SHP77 treated with DMSO at 0.1 percent for 48 hours (cell line): ENCODE measurements at places on chromosomes 3 and 15.

- DNase-seq, result no peak
Measured at GRCh38 chr3:153285982-153286381, 124.0 kb downstream of the RAP2B start.

DNA sequence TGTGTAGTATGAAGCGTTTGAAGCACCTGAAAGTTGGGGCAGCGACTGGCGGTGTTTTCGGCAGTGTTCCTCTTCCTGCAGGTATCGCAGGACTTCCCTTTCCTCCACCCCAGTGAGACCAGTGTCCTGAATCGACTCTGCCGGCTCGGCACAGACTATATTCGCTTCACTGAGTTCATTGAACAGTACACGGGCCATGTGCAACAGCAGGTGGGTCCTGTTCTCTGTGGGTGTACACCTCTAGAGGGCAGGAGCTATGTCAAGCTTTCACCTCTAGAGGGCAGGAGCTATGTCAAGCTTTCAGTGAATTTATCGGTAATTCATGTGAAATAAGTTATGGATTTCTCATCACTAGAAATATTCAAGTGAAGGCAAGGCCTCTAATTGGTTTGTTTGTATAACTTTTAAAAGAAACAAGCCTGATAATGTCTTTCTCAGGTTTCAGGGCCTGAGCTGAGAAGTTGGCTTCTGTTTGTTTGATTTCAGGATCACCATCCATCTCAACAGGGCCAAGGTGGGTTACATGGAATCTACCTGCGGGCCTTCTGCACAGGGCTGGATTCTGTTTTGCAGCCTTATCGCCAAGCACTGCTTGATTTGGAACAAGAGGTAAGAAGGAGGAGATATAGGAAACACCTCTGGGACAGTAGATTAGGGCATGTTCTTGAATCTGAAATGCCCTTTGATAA is 5.3 kb downstream of the TUBGCP4 start:
- DNase-seq, result no peak

DNA sequence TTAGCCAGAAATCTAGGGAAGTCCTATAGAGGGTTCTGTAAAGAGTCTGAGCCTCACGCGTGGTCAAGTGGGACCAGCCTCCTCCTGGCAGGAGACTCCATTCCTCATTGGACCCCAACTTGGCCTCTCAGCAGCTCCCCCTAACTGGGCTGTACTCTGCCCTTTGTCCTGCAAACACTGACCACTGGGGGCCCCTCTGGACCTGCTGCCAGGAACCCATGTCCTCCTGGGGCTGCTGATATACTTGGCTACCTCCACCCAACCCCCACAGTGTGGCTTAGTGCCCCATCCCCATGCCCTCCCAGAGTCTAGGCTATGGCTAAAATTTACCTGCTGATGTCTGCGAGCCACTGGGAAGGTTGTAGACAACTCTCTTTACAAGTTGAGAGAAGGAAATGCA is 62.7 kb downstream of the UBP1 start:
- no peak for DNase-seq

DNA sequence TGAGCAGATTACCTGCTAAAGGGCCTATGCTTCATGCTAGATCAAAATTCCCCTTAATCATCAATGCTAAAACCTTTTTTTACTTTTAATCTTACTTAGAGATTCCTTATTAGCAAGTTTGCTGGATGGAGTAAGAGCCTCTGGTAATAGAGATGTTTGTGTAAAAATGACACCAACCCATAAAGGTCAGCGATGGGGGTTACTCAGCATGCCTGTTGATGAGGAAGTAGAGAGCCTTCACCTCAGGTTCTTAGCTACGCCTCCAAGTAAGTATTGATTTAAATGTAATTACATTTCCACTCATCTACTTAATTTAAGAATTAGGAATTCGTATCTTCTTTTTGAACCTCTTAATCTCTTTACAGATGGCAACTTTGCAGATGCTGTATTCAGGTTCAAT is 38.8 kb downstream of the DNAJC13 start:
- no peak for DNase-seq

GRCh38 chr3:45790596-45790995 is 5.7 kb downstream of the SLC6A20 start:
- DNase-seq, result no peak

GRCh38 chr3:10116138-10116460 is 624 bp downstream of the BRK1 start:
- DNase-seq, result peak; percentile 7

GRCh38 chr15:86079508-86080266 is at the start of gene AGBL1:
Gene AGBL1 (plus strand): TSS chr15:86079871.
- DNase-seq, result no peak

DNA sequence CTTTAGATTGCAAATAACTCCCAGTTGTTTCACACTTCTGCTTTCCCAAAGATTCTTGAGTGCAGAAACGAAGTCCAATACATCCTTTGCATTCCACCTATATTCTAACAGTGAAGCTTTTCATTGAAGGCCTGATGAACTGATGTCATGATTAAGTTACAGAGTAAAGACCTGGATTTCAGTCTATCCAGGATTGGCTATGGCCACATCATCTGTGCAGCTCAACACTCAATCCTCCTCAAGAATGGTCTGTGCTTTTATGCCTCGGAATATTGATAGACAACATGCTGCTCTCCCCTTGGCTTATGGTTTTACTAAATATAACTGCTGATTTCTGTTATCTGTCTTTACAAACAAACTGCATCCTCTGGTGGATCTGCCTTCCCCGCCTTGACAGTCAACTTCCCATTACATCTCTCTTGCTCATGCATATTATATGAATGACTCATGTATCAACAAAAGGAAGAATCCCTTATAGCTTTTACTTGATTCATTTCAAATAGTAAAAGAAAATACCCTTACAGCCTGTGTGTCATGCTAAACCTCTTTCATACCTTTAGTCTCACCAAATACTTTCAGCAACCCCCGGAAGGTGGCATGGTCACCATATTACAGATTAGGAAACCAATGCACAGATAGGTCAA is 59.5 kb downstream of the SCN11A start:
- DNase-seq, result no peak

GRCh38 chr3:102106416-102107097 is 257.2 kb downstream of the NFKBIZ start:
- no peak for DNase-seq

DNA sequence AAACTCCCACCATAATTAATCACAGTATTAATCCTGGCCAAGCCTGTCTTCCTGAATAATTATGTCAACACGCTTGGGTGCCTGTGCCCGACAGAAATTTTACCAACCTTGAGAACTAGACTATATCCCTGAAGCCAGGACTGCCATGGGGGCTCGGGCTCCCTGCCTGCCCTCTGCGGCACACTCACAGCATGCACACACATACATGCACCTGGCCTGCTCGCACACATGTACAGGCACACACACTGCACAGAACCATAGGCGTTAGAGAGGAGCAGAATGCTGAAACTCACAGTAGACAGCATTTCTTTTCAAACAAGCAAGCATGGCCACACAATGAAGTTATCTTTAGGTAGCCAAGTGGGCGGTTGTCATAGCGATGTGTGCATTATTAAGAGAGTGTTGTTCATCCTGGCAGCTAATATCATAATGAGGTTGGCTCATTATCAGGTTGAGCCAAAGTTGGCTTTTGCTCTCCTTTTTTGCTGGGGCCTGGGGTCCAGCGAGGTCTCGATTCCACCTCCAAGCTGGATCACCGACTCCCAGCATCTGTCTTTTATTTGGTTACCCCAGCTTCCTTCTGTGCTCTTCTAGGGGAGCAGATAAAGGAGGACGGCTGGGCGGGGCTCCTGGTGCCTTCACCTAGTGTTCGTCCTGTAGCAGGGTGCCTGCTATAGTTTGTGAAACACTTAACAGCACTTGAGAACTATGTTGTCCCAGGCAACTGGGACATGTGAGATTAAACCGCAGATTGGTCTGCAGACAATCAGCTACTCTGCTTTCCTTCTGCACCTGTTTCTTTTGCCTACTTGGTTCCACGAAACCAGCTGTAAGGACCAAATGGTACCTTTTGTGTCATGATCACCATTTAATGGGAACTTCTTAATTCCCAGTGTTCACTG is 91.4 kb downstream of the ZNF621 start:
- DNase-seq, result no peak

DNA sequence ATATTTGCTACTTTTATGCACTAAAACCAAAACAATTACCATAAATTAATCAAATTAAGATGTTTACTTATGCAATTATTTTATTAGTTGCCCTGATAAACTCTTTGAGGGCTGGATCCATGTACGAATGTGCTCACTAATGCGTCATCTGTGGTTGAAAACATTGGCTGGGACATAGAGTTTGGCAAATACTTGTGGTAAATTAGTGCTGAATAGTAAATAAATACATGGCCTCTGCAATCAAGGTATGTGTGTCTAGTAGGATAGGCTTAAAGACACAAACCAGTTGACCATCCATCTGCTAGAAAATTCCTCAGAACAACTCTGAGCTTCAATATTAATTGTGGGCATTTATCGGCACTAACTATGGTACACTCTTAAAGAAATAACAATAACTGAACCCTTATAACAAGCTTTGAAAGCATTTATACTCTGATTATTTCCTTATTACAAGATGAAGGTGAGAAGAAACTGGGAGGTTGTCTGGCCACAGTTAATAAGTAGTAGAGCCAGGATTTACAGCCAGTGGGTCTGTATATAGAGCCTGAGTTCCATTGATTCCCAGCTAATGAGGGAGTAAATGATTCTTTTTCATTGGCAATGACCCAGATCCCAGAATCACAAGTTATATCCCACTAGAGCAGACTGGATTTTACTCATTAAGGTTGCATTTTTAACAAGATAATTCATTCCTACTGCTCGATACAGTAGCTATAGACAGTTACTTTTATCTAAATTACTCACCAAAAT is 169.5 kb upstream of the CNTN6 start:
- no peak for DNase-seq

DNA sequence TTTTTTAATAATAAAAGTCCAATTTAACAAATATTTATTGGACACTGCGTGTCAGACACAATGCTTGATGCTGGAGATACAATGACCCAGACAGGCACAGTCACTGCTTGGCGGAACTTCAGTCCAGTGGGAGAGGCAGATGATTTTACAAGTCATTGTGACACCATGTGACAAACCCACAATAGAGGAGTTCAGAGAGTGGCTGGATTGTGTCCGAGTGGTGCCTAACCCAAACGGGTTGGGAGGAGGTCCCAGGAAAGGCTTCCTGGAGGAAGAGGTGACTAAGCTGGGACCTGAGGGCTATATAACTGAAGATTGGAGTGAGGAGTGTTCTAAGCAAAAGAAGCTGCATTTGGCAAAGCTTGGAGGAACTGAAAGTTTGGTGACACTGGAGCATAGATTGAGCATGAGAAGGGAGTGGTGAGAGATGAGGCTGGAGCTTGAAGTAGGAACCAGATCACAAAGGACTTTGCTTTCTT is 41.4 kb downstream of the CRTC3 start:
- no peak for DNase-seq

- DNase-seq, result peak; percentile 68
Measured at GRCh38 chr3:9864200-9864927, 15.7 kb downstream of the CIDEC start.

GRCh38 chr3:37538747-37539146 is 322.9 kb upstream of the CTDSPL start:
- DNase-seq, result no peak

GRCh38 chr3:151630938-151631441 is 102.7 kb upstream of the AADACL2 start:
- no peak for DNase-seq

DNA sequence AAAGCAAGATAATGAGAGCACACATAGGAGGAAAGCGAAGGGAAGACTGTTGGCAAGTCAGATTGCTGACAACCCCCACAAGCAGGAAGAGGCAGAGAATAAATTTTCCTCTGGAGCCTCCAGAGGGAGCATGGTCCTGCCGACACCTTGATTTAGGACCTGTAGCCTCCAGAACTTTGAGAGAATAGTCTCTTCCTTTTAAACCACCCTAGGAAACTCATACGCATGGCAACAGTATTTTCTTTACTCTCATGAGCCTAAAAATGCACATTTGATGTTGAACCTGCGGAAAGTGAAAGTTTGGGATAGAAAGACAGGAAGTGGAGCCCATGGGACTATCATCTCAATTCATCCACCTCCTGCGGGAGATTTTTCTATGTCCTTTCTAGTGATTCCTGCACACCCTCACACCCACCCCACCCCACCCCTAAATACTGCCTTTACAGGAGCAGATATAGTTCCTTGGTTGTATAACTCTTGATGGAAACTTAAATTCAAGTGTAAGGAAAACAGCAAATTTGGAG is 116.7 kb upstream of the LPP start:
- peak; percentile 56 for DNase-seq

DNA sequence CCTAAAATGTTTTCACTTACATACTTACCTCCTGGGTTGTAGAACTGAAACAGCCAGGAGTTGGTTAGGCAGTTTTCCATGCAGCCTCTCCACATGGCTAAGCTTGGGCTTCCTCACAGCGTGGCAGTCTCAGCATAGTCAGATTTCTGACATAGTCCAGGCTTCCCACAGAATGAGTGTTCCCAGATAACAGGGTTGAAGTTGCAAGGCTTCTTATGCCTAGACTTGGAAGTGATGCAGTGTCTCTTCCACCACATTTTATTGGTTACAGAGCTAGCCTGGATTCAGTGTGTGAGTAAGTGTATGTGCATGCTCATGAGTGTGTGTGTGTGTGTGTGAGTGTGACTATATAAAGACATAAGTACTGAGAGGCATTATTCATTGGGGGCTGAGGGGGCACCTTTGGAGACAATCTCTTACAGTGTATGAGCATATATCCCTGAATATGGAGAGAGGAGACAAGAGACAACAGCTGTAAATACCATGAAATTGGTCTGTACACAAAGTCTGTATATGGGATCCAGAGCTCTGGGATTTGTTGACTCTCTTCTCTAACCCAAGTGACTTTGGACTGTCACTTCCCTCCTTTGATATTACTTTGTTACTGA is 78.1 kb downstream of the ZNF621 start:
- DNase-seq, result no peak
